Natural killer cell (primary cell): ENCODE measurements at places on chromosomes 6 and 20. TPM values are rescaled to one million over a fixed set of nuclear protein-coding genes. Genes with fewer than 3 reads are reported as not detected.

- H3K4me3 ChIP-seq = no peak overlapping the region
- peaks cover 3% of the 10 kb centered on the region for H3K4me1 ChIP-seq
- peaks cover 67% of the 10 kb centered on the region for H3K36me3 ChIP-seq
- H3K27me3 ChIP-seq = no peaks in the 10 kb centered on the region
- no peak for DNase-seq
- no peak overlapping the region for H3K27ac ChIP-seq
These were observed 89.0 kb upstream of the LYRM2 start for GRCh38 chr6:89727501-89727900.

- H3K36me3 ChIP-seq = no peaks in the 10 kb centered on the region
- no peak overlapping the region for H3K4me3 ChIP-seq
- peak overlapping the region; percentile 70 for H3K27ac ChIP-seq
These were observed 39.8 kb upstream of the SLCO4A1 start for GRCh38 chr20:62602550-62602949.

GRCh38 chr6:8130399-8130798 lies 28.1 kb upstream of the EEF1E1 start:
- no peaks in the 10 kb centered on the region for H3K36me3 ChIP-seq
- H3K4me3 ChIP-seq = no peak overlapping the region
- no peak for DNase-seq
- no peak overlapping the region for H3K27ac ChIP-seq
- no peaks in the 10 kb centered on the region for H3K4me1 ChIP-seq
- H3K27me3 ChIP-seq = no peaks in the 10 kb centered on the region

DNA sequence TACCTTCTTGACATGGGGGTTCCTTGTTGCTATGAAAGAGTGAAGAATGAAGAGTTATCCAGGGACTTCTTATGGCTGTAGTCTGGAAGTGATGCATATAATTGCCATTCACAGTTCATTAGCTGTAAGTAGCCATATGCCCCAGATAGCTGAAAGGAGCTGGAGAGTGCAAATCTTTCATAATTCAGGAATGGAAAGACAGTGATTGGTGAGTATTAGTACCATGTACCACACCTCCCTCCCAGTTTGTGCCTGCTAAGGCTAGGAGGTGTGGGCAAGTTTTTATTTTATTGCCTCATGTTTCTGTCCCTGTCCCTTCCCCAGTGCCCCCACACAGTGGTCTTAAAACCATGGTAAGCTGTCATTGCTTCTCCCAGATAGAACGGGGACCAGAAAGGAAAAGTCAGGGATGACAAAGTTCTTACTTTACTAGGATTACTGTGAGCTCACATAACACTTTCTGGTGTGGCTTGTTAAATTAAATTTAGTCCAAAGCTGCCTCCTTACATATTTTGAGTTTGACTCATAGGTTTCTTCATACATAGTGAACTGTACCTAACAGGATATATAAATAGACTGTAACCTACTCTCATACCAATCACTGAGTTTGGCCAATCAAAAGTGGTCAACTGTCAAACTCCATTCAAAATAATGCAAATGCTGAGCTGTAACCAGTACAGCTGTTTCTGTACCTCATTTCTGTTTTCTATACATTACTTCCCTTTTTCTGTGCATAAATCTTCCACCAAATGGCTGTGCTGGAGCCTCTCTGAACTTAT lies 119.4 kb downstream of the RFPL4B start:
- no peaks in the 10 kb centered on the region for H3K4me1 ChIP-seq
- no peak overlapping the region for H3K27ac ChIP-seq
- no peak for DNase-seq
- no peaks in the 10 kb centered on the region for H3K27me3 ChIP-seq
- no peaks in the 10 kb centered on the region for H3K36me3 ChIP-seq

CLDN20 gene
- not detected for total RNA-seq

TGM3 gene
- not detected for total RNA-seq

SPTLC3 gene
- total RNA-seq = 1.5 TPM

KIF25 gene
- total RNA-seq = not detected

TP53TG5 gene
- total RNA-seq = not detected

SMPDL3A gene
- total RNA-seq = 3.9 TPM

C6orf52 gene
- 0.91 TPM for total RNA-seq

SLC22A7 gene
- total RNA-seq = not detected
